Right renal cortex interstitium (tissue), 3 donors: ENCODE measurements at places on chromosomes 1 and 21.

DNA sequence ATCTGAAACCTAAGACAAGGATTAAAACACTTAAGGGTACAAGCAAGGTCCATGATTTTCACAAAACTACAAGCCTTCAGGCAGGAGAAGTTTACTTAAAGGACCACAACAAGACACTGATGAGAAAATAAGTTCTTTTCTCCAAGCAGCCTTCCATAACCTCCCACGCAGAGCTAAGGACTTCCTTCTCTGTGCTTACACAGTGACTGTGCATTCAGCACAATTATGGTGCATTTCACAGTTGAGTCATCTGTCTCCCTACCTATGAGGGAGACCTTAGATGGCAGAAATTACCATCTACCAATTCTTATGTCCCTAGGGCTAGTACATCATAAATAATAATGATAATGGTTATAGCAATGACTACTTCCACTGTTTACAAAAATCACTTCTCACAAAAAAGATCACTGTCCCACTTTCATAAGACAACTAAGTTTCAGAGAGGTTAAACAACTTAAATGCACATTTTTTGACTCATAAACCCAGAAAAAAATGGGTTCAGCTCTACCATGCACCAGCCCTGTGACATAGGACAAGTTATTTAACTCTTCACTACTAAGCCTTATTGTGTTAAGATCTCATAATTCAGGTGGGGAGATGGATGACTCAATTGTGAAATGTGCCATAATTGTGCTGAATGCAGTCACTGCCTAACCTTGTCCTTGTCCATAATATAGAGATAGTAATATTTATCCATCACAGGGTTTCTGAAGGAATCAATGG lies 45.3 kb downstream of the TARBP1 start:
- no peak for DNase-seq

GRCh38 chr1:174114788-174115448 lies 44.4 kb upstream of the RABGAP1L start:
- DNase-seq = no peak

DNA sequence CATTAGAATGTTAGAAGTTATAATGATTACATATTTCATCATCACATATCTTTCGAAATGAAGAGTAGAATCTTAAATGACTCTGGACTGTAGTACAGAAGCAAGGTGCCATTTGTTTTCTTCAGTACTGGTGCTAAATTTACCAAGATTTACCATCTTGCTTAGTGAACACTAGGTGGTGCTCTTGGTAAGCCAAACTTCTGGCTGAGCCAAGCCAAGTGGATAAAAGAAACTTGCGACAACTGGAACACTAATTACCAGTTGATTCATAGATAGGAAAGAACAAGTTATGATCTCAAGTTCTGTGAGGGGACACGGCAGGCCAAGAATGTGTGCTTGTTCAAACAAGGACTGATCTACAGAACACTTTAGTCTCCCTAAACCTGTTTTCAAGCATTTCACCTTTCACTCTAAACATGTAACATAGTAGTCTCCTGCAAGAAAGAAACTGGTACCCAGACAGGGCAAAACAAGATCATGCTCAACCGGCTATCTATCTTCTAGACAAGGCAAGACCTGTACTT lies 19.8 kb downstream of the SPRTN start:
- no peak for DNase-seq

GRCh38 chr1:2104621-2105427 lies 54.6 kb downstream of the PRKCZ start:
- DNase-seq = no peak

DNA sequence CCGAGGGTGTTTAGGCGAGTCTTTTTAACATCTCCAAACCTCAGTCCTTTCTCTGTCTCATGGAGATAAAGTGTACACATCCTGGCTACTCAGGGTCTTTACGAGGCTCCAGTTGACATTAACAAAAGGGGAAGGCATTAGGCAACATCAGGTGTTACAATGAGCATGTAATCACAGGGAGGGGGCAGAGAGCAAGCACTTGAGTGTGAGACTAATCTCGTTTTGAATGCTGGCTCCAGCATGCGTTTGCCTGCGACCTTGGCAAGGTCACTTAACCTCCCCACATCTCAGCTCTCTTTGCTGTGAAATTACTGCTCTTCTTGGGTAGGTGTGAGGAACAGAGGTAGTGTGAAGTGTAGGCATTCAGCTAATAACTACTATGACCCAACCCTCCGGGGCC lies 3.1 kb downstream of the TNNT2 start:
- no peak for DNase-seq

GRCh38 chr1:119516680-119517079 lies 9.7 kb downstream of the HSD3B1 start:
- no peak for DNase-seq

DNA sequence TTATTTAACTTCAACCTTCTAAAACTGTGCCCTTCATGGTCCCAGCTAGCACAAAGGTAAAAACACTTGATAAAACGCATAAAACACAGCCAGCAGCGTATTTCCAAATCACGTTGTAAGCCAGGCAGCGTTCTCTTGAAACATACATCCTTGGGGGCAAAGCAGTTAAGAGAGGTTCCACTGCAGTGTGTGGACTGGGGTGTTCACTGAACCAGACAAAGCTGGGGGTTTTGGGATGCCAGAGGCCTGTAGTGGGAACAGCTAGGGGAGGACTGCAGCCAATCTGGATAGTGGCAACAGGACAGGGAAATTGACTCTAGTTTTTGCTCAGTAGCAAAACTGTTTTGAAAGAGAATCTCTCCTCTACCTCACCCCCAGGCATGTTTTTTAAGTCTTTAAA lies 21.5 kb upstream of the ATP5PO start:
- DNase-seq = no peak

DNA sequence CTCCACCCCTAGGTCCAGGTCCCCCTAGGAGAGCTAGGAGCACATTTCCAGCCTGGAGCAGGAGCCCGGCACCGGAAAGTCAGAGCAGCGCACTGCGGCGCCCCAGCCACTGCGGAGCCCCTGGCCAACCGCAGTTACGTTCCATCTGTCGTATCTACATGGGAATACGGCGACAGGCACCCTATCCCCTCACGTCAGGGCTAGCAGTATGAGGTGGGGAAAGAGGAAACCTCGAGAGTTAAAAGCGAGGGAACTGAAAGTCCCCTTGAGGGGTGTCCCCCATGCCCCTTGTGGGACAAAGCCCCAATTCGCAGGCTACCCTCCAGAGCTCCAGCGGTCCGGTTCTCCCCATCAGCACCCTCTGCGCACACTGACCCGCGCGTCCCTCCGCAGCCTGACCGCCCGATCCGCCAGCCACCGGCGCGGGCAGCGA lies 995 bp downstream of the COLGALT2 start:
- no peak for DNase-seq

DNA sequence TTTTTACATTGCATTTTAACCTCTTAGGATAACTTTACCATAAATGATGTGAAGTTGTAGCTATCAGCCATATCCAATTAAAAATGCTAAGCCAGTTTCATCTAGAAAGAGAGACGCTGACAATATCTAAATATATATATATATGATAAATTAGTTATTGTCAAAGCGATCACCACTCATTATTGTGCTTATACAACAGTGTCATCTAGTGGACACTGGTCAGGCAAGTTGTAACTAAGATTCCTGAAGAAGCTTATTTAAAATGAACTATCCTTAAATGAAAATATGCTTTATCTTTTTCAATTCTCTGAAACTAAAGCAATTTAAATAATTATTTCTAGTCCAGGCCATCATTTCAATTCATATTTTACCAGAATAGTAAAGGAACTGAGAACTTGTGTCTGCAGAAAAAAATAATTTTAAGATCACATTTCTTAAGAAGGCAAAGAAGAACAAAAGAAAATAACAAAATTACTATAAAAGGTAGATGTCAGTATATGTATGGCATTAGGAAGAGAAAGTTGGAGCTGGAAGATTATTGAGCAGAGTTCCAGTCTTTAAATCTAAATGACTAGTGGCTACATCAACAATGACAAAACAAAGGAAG lies 193.3 kb upstream of the SNX7 start:
- DNase-seq = no peak

DNA sequence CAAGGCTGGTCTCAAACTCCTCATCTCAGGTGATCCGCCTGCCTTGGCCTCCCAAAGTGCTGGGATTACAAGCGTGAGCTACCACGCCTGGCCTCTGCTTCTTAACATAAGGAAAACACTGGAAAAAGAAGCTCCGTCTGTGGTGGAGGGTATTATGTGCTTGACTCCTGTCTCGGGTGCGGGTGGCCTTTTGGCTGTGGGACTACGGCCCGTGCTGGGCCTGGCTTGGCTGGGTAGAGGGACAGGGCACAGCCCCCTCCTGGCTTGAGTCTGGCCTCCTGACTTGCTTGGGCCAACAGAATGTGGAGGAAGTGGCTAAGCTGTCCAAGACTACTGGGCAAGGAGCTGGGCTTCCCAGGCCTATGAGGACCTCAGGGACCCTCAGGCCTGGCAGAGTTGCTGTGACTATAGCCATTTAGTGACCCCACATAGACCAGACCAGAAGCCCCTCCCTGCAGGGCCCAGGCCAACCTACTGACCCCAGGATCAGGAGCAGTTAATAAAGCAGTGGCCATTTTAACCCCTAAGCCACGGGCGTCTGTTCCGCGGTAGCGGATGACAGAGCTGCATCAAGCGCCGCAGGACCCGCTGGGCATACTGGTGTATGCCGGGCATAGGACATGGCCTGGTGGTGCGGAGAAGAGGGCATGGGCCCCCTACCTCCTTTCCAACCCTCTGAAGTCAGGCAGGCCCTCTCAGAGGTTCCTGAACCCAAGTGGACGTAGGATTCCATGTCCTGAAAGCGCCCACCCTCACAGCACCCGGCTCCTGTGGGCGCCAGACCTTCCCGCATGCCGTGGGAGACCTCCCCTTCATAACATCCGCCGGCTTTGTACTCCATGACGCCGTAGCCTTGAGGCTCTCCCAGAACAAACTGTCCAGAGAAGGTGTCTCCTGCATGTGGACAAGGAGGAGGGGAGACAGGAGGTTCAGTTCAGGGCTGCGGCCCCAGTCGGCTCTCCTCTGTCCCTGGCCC lies 4.4 kb downstream of the MORN1 start:
- no peak for DNase-seq

GRCh38 chr1:213564215-213564659 lies 423.5 kb upstream of the PROX1 start:
- no peak for DNase-seq

DNA sequence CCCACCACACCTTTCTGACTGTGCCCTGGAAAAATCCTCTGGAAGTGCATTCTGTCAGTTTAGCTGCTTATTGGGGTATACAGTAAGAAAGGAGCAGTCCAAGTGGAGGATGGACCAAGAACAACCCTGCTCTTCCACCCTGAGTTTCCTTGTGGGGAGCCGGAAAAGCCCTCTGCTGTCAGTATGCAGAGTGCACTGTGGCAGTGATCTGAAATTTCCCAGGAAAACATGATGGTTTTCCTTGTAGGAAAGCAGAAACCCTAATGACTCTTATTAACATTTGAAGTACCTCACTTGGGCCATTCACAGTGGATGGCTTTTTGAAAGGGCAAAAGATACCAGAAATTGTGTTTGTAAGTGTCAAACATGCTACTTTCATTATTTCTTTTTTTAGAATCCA lies 20.5 kb downstream of the ELAVL4 start:
- DNase-seq = no peak

DNA sequence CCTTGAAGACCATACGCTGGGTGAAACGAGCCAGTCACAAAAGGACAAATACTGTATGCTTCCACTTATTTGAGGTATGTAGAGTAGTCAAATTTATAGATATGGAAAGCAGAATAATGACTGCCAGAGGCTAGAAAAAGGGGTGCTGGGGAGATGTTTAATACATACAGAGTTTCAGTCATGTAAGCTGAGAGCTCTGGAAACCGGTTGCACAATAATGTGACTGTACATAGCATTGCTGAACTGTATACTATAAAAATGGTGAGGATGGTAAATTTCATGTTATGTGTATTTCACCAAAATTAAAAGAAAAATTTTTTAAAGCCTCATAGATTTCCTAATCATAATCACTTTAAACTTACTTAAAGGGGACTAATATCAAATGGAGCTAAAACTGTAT lies 110.8 kb downstream of the ZZZ3 start:
- DNase-seq = no peak

GRCh38 chr21:37338671-37339551 lies 27.7 kb upstream of the DYRK1A start:
- DNase-seq = no peak

- no peak for DNase-seq
These were observed 8.2 kb upstream of the SH2D1B start for GRCh38 chr1:162420120-162420519.

GRCh38 chr1:184759112-184759511 lies 4.5 kb upstream of the EDEM3 start:
- no peak for DNase-seq

DNA sequence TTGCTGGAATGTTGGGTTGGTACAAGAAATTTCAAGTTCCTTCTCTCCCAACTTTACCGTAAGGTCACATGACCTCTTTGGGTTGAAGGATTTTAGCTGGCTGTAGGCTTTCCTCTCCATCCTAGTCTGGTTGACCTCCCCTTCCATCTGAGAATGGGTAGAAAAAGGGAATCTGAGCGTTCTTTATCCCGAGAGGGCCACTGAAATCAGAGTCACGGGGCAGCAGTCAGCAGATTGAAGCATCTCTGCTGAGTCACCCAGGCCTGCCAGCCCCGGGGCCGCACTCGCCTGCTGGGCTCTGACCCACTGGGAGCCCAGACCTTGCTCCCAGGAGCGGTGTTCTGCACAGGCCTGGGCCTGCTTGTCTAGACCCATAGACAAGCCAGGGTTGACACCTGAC lies 31.0 kb downstream of the TMCC2 start:
- DNase-seq = no peak

DNA sequence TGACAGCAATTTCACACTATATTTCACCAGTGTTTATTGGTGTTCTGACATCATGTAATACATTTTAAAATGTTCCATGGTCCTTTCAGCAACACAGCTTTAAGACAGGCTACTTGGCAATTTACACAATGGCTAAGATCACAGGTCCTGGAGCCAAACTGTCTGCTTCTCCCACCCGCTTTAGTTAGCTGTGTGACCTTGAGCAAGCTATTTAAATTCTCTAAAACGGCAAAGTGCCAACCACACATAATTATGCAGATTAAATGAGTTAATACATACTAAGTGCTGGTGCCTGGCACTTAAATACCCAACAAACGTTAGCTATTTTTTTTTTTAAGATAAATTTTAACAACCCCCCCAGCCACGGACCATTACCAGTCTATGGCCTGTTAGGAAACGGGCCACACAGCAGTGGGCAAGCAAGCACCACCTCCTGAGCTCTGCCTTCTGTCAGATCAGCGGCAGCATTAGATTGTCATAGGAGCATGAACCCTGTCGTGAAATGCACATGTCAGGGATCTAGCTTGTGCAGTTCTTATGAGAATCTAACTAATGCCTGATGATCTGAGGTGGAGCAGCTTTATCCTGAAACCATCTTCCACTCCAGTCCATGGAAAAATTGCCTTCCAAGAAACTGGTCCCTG lies 26.9 kb downstream of the SOD1 start:
- no peak for DNase-seq

GRCh38 chr1:30733493-30733892 lies 10.1 kb upstream of the MATN1 start:
- no peak for DNase-seq

GRCh38 chr1:30321996-30322858 lies 401.2 kb downstream of the MATN1 start:
- DNase-seq = no peak

DNA sequence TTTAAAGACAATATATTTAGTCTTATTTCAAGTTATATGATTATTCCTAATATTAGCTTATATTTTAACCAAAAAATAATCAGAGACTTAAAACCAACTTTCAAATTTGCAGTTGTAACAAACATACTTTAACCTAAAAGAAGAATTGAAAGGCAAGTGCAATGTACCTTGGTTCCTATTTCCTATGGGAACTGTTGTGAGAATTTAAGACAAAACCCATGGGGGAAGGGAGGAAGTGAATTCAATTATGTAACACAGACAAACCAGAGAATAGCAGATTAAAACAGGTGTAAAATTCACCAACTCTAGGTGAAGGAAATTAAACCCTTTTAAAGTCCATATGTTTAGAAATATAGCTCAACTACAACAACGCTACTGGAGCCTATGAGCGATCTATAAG lies 22.6 kb upstream of the CR2 start:
- no peak for DNase-seq
